Nucleus accumbens (tissue), 56 donors: ENCODE measurements at places on chromosomes 1 and 21.
A peak's percentile ranks its signal among the peaks of the same experiment; 100 is the strongest.

DNA sequence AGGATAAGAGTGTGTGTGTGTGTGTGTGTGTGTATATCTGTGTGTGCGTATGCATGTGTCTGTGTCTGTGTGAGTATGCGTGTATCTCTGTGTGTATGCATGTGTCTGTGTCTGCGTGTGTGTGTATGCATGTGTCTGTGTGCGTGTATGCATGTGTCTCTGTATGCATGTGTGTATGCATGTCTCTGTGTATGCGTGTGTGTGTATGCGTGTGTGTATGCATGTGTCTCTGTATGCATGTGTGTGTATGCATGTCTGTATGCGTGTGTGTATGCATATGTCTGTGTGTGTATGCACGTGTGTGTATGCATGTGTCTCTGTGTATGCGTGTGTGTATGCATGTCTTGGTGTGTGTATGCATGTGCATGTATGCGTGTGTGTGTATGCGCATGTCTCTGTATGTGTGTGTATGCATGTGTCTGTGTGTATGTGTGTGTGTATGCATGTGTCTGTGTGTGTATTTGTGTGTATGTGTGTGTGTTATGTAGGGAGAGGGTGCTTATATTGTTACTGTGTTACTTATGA is 247.8 kb downstream of the DYRK1A start:
- DNase-seq: no peak

DNA sequence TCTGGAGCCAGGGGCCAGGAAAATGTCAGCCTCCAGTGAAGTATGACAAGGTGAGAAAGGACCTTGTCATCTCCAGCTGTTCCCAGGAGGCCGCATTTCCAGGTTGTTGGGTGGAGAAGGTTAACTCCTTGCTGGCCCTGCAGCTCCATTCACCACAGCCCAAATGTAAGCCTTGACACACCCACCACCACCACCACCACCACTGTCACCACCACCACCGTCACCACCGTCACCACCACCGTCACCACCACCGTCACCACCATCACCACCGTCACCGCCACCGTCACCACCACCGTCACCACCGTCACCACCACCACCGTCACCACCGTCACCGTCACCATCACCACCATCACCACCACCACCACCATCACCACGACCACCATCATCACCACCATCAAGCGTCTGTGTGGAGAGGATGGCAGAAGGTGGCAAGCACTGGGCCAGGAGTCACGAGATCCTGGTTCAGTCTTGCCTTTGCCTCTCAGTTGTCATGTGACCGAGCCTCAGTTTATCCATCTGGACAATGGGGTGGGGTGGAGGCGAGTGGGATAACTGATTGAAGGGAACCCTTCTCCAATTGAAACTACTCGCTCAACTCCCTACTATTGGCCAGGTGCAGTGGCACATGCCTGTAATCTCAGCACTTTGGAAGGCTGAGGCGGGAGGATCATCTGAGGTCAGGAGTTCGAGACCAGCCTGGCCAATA is 21.2 kb upstream of the FAM131C start:
- no peak for DNase-seq

DNA sequence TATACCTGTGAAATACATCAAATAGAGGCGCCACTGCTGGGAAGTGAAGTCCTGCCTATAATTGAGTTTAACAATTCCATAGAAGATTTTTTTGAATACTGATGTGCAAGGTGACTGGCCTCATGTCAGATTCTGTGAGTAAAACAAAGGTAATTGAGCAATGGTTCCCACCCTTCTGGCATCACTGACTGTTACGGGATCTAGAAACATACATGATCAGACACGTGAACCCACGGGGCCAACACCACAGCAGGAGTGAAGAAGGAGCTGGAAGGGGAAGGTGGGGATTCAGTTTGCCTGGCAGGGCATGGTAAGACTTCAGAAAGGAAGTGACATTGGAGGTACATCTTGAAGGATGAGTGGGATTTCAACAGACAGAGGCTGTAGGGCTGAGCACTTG is 270.2 kb downstream of the DISC1 start:
- no peak for DNase-seq

GRCh38 chr1:61109158-61109557 is 26.8 kb downstream of the NFIA start:
- no peak for DNase-seq

GRCh38 chr1:108188801-108189200 is 11.3 kb downstream of the SLC25A24 start:
- no peak for DNase-seq

DNA sequence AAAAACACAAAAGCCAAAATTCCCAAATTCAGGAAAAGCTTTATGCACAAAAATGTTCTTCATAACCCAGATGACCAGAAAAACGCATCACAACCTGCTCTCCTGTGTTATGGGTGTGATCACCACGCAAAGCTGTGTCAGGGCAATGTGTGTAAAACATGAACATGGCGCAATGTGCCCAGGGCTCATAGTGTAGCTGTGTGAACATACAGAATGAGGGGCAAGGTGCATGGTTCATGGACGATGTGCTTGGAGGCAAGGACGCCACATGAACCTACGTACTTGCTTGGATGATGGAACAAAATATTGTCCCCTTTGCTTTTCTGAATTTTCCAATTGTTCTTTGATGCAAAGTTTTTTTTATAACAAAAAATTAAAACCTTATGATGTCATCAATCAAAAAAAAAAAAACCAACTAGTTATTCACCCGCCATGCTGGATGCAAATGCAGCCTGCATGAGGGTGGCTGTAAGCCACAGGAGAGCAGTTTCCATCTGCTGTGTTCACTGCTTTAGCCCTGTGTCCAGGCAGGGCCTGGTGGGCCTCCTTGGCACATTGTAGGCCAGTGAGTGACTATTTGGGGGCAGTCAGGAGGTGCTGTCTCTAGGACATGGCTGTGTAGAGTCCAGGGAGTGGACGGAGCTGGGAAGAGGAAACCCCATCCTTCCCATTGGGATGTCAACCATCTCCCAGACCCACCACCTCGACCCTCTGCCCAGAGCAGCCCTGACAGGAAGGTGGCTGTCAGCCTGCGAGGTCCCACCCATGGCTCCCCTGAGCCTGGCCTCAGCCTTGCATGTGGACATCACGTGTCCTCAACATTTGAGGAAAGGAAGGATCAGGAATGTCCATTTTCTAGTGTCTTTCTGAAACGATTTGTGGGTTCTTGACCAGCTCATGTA is 13.6 kb downstream of the KRTAP10-1 start:
- no peak for DNase-seq

- DNase-seq: peak; percentile 59
Observed at GRCh38 chr1:33382661-33383415, 48.1 kb downstream of the PHC2 start.

- DNase-seq: no peak
Observed at GRCh38 chr1:236688705-236689104, 2.4 kb downstream of the ACTN2 start.

DNA sequence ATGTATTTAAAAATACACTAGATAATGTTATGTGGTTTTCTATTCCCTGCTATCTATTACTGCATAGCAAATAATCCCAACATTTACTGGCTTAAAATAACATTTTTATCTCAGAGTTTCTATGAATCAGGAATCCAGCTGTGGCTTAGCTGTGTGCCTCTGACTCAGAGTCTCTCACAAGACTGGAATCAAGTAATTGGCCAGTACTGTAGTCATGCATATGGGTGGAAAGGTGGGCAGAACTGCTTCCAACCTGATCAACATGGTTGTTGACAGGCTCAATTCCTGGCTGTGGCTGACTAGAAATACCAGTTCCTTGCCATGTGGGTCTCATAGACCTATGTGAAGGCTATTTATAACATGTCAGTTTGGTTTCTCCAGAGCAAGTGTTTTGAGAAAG is 131.8 kb downstream of the PDE4B start:
- no peak for DNase-seq

DNA sequence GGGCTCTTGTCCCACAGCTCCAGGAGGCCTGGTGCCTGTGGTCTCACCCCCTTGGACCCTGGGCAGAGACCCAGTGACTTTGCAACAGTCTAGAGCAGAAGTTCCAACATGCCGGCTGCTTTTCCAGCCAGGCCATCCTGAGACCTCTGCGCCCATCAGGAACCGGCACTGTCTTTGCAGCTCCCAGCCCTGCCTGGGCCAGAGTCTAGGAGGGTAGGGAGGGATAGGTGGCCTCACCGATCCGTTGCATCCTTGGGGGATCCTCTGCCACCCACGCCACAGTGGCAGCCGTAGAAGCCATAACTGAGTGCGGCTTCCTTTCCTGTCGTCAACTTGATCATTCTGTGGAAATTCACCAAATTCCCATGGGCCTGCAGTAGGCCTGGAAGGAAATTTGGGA is 1.3 kb downstream of the PLA2G2A start:
- DNase-seq: no peak
